Activated CD4-positive, CD25-positive, alpha-beta regulatory T cell (primary cell): ENCODE measurements at places on chromosomes 4 and X.

DNA sequence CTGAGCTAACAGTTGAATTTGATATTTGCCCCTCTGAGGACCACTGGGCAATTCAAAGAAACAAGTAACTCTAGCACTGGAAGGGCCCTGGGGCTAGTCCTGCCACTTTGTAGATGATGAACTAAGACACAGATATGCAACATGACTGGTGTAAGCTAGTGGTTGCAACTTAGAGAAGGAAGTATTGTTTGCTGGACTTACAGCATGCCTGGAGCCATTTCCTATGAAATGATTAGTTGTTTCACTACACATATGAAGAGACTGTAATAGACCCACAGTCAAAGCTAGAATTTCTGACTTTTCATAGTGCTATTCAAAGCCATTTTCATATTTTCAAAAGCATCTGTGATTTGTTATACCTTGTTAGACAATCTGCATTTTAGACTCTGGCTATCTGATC, 96.2 kb downstream of the TSPAN7 start:
- no peak for DNase-seq

- no peak for DNase-seq
These were observed 94.6 kb upstream of the GALNT7 start for GRCh38 chr4:173073939-173074500.

- DNase-seq, result no peak
These were observed 43.6 kb upstream of the UPRT start for GRCh38 chrX:75230296-75230695.

GRCh38 chrX:107629540-107629909, 1.2 kb downstream of the PRPS1 start:
- DNase-seq, result no peak

GRCh38 chr4:54517781-54518444, 139.8 kb upstream of the KIT start:
- no peak for DNase-seq

GRCh38 chr4:28469886-28470285, 1609.2 kb downstream of the STIM2 start:
- DNase-seq, result no peak

GRCh38 chrX:23616361-23616760, 50.9 kb upstream of the PRDX4 start:
- DNase-seq, result no peak

- no peak for DNase-seq
These were observed 901.0 kb downstream of the FAT4 start for GRCh38 chr4:126215759-126216158.

DNA sequence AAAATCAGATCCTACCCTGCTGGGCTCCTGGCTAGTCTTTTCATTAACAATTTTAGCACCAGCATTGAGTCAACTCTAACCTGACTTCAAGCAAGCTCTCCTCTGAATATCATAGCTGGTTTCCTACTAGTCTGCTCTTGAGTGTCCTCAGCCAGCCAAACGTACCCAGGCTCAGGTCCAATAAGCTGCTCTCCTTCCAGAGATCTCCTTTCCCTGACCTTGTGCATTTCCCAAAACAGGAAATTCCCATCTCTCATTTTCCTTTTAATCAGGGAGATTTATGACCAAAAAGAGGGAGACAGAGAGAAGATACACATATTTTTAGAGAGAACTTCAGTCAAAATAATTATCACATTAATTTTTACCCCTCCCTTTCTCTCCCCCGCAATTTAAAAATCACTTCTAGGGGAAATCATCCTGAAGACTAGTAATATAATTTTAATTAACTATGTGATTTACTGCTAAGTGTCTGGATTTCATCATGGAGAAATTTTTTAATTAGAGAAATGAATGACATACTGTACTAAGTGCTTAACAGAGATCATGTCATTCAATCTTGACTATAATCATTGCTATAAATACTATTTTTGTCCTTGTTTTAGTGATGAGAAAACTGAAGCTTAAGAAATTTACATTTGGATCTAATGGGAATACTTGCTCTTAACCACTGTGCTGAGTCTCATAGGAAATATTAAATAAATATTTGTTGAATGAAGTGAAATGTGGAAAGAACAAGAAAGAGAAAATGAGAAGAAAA, 421.7 kb upstream of the INTU start:
- DNase-seq, result no peak

DNA sequence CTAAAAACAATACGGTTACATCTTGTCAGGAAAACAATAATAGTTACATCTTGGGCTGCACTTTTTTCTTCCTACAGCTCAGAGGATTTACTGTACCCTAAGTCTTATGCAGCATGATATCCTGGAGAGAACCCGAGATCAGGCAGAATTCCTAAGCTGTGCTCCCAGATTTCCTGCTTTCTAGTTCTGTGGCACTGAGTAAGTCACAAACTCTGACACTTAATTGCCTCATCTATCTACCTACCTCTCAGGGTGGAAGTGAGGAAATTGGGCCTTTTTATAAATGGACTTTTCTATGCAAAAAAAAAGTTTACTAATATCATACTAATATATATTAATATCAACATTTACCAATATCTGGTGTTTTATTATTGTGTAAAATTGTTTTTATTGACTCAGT, 438.5 kb downstream of the INPP4B start:
- DNase-seq, result no peak

DNA sequence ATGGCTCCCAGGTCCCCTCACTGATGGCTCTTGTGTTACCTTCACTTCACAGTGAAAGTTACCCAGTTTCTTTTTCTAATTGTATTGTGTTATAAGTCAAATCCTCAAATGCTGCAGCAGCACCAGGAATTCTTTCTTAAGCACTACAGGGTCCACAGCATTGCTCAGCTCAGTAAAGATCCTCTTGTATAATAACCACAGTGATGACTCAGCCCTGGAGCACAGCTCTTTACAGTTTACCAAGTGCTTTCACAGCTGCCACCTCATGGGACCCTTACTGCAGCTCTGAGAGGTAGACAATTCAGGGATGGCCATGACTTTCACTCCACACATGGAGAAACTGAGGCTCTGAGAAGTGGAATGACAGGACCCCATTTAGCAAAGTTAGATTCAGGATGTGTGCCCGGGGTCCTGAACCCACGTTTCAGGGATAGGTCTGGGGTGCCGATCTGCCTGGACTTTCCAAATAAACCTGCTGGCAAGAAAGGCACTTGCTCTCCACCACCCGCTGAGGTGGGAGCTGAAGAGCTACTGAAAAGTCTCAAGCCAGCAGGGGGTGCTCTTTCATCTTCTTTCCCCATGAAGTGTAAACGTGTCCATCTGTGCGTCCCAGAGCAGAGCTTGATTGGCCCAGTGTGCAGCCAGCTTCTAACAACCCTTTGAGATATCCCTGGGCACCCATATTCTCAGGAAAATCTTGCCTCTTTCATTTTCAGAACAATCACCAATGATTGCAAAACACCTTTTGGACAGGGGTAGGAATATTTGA, 35.7 kb upstream of the GABRQ start:
- no peak for DNase-seq

DNA sequence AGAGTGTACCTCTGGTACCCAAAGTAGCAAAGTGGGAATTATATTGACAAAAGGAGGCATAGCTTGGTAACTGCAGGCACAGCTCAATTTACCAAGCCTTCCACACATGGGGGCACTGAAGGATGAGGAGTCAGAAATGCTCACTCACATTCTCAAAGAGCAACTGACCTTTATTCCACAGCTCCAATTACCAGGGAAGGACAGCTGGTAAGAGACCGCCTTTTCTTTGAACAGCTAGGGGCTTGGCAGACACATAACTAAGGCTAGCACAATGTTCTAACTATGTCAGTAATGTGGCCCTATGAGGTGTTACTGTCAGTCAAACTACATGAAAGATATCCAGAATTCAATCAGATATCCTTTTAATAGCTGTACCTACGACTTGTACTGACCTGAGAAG, 20.5 kb upstream of the STS start:
- DNase-seq, result no peak

- no peak for DNase-seq
These were observed 1593.2 kb downstream of the C4orf33 start for GRCh38 chr4:130689181-130689580.

GRCh38 chr4:47031751-47032404, 511 bp downstream of the GABRB1 start:
- no peak for DNase-seq

- no peak for DNase-seq
These were observed 48.4 kb downstream of the ANXA3 start for GRCh38 chr4:78599931-78600375.

- DNase-seq, result no peak
These were observed 341.1 kb downstream of the GBA3 start for GRCh38 chr4:23033796-23034195.

GRCh38 chr4:183544109-183544508, 39.3 kb downstream of the ING2 start:
- no peak for DNase-seq

DNA sequence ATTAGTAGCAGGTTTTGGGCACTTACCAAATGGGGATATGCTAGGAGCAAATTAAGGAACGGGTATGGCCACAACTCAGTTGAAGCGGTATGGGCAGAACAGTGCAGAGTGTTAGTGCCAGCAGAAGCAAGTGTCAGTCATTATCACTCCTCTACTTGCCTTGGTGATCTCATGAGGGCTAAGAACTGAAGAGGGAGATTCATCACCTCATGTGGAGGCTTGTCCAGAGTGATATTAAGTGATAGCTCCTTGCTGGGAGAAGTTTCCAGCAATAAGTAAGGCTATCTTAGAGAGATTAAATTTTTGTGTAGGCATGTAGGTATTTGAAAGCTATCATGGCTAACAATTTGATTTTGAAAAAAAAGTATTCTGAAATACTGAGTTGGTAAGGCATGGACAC, 615.4 kb upstream of the SMIM31 start:
- no peak for DNase-seq

- no peak for DNase-seq
These were observed 24.9 kb upstream of the SGMS2 start for GRCh38 chr4:107799669-107800450.

DNA sequence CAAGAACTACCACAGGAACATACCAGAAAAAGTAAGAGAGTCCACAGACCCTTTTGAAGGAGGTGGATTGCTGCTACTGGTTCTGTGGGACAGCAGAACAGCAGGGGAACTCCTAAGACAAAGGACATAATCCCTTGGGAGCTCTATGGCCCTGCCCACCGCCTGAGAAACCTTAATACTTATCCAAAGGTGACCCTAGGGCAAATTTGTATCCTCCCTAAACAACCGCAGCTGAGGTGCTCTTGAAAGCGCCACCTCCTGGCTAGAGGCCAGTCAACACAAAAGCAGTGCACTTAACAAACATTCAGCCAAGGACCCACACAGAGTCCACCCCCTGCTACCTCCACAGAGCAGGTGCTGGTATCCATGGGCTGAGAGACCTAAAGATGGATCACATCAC, 136.8 kb downstream of the ADAM29 start:
- DNase-seq, result no peak

GRCh38 chrX:12946838-12947544, 27.9 kb upstream of the TMSB4X start:
- peak; percentile 53 for DNase-seq

- no peak for DNase-seq
These were observed 173.5 kb downstream of the ANK2 start for GRCh38 chr4:113223001-113223400.

- no peak for DNase-seq
These were observed 47.9 kb downstream of the COX18 start for GRCh38 chr4:73021634-73022033.

- DNase-seq, result peak; percentile 0
These were observed 210.0 kb upstream of the STK26 start for GRCh38 chrX:131812847-131813825.

GRCh38 chrX:18272222-18272621, 51.5 kb upstream of the BEND2 start:
- no peak for DNase-seq

GRCh38 chr4:100984901-100985300, 362.4 kb downstream of the PPP3CA start:
- DNase-seq, result no peak

DNA sequence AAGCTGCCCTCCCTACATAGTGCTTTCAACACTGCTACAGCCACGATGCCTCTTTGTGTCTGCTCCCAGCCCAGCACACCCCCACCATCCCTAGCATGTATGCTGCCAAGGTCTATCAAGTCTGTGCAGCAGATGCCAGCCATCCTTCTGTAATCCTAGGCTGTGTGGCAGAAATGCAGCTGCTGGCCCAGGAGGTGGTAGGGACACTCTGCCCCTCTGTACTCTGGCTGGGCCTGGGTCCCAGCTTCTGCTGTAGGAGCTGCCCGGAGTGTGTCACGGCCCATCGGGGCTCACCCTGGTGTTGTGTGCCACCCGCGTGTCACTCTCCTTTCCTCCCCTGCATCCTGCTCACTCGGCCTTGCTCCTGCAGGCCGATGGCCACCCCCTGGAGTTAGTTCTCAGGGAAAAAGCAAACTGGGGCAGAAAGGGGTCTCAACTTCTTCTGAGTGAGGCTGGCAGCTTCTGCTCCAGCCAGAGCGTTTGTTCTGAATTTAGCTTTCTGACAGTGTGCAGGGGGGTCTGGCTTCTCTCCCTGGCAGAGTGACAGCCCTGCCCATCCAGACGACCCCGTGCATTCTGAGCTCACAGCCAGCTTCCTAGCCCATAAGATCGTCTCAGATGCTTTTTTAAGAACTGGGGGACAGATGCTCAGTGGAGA, 22.7 kb downstream of the PSAPL1 start:
- DNase-seq, result no peak

DNA sequence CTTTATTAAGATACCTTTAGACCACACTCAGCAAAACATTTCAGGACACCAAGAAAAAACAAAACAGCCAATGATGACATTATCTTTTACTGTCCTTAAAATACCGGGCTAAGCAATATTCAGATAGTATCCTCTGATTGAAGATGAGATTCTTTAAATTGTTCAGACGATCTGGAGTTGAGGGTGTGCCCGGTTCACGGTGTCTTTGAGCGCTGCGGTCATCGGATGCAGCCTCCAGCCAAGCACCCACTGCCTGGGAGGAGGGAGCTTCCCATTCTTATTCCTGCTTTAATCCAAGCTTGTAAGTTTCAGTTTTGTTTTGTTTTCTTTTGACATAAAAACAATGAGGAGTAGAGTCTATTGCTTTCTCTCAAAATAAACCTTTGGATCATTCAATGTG, 14.1 kb downstream of the FAM149A start:
- no peak for DNase-seq

DNA sequence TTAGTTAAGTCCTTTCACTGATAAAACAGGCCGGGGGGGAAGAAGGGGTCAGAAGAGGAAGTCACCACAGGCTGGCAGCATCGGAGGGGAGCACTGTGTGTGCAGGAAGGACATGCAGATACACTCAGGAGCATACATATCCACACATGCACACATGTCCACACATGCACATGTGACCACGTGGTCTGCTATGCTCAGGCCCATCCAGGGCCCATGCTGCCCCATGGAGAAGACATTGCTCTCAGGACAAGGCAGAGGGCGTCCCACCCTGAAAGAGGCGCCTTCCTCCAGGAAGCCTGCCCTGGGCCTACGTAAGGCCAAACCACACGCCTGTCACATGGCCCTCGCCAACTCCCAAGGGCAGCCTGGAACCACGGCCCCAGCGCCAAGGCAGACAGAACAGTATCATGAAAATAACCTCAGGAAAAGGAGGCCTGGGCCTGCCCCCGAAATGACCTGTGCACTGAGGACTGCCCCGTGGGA, 15.8 kb downstream of the WDR1 start:
- no peak for DNase-seq

GRCh38 chr4:148800940-148801339, 358.7 kb upstream of the NR3C2 start:
- no peak for DNase-seq

- no peak for DNase-seq
These were observed 41.2 kb downstream of the ANXA5 start for GRCh38 chr4:121655320-121656268.

GRCh38 chrX:37578045-37578444, 6.6 kb downstream of the LANCL3 start:
- no peak for DNase-seq
